Lower leg skin (tissue), 4 donors: ENCODE measurements at places on chromosomes 12 and 14. TPM values are rescaled to one million over a fixed set of nuclear protein-coding genes. Genes with fewer than 3 reads are reported as not detected.

Gene ADIPOR2
- 44.3 TPM for total RNA-seq

- DNase-seq = no peak
Observed at GRCh38 chr12:45789025-45789424, 59.5 kb downstream of the ARID2 start.

- no peak for DNase-seq
Observed at GRCh38 chr14:32099473-32099872, 22.4 kb downstream of the ARHGAP5 start.

DNA sequence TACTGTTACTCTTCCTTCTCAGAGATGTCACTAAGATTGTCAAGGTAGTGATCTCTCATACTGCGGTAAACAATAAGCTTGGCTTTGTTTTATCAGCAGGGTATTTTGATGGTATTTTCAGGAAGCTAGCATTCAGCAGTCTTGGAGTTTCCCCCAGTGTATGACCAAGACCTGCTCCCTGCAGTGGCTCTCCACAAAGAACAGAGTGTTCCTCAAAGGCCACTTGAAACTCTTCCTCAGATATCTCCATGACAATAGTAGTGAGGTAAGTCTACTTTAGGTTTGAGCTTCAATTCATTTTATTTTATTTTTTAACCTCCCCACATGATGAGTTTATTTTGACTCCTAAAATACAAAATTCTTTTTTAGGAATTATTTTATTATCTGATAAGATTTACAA, 74.0 kb upstream of the G2E3 start:
- DNase-seq = no peak

- DNase-seq = no peak
Observed at GRCh38 chr12:19675361-19675760, 236.1 kb downstream of the AEBP2 start.

GRCh38 chr12:50081096-50081808, 3.9 kb upstream of the SMARCD1 start:
- no peak for DNase-seq

DNA sequence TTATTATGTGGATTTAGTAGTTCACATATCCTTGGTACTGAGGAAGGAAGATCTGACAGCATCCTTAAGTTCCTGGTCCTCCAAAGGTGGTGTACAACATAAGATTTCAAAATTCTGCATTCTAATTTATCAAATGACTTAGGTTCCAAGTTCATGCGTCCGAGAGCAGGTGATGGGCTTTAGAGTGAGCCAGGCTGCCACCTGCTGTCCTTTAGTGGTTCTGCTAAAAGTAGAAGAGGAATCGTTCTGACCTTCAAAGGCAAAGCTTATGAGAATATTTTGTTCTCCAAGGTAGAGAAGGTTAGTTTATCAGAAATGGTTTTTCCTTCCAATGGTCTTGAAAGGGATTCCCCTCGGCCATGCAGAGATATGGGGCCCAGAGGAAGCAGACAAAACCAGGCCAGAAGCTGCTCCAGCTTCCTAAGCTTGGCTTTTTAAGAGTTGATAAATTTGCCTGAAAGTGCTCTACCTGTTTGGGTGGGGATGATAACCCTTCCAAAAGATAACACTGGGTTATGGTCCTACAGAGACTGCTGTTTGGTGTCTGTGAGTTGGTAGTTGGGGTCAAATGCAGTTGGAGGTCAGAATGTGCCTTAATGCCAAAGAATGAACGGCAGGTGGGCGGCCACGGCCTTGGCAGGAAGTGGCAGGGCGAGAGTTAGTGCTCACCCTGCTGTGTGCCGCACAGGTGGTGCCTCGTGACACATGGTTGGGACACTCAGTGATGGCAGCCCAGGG, 29.1 kb upstream of the LRTM2 start:
- DNase-seq = peak; percentile 91
